ENCODE measurements at places on chromosomes 3 and 15. TPM values are rescaled to one million over a fixed set of nuclear protein-coding genes. Genes with fewer than 3 reads are reported as not detected.

The NEK10 gene
- 0.67 TPM for total RNA-seq

The MRPS11 gene
- total RNA-seq, result 54.9 TPM

The FSTL1 gene
- 1.1 TPM for total RNA-seq

The ETFA gene
- 87.6 TPM for total RNA-seq

The MAPKAPK3 gene
- 195 TPM for total RNA-seq

The FXR1 gene
- 140 TPM for total RNA-seq

The BRK1 gene
- total RNA-seq, result 105 TPM

The CFAP91 gene
- 0.94 TPM for total RNA-seq

The CPN2 gene
- not detected for total RNA-seq

The DUOXA2 gene
- total RNA-seq, result not detected

The GOLGA6A gene
- not detected for total RNA-seq

The RETNLB gene
- not detected for total RNA-seq

The CPLX3 gene
- 0.28 TPM for total RNA-seq

The RTP3 gene
- total RNA-seq, result not detected

The GHSR gene
- total RNA-seq, result not detected

The GP9 gene
- total RNA-seq, result not detected

The ZNF662 gene
- total RNA-seq, result 2.5 TPM

The CMTM8 gene
- total RNA-seq, result 2.7 TPM

The LRRC2 gene
- total RNA-seq, result 0.75 TPM

The NT5DC2 gene
- 28.7 TPM for total RNA-seq

The PLSCR5 gene
- not detected for total RNA-seq

The CACNA1D gene
- total RNA-seq, result not detected

The NEK11 gene
- 3.8 TPM for total RNA-seq

The TMEM108 gene
- total RNA-seq, result not detected

The CCR9 gene
- total RNA-seq, result 19.4 TPM

The PLCB2 gene
- 174 TPM for total RNA-seq

The SLC9C1 gene
- not detected for total RNA-seq

The ATRIP gene
- total RNA-seq, result 17.0 TPM

The ZPLD1 gene
- not detected for total RNA-seq

The EXD1 gene
- total RNA-seq, result not detected

The TGM5 gene
- total RNA-seq, result not detected

The SKOR1 gene
- 0.89 TPM for total RNA-seq

The RHOA gene
- 428 TPM for total RNA-seq

The CD96 gene
- 379 TPM for total RNA-seq

The SLC25A38 gene
- total RNA-seq, result 46.1 TPM

The FEZF2 gene
- total RNA-seq, result not detected

The NANOGP8 gene
- total RNA-seq, result not detected

The ERICH6 gene
- not detected for total RNA-seq

The NSMCE3 gene
- total RNA-seq, result 12.3 TPM

The FHIT gene
- total RNA-seq, result 5.8 TPM

The MYL3 gene
- total RNA-seq, result not detected

The IL16 gene
- 281 TPM for total RNA-seq

The UCN2 gene
- not detected for total RNA-seq

The NR2F2 gene
- not detected for total RNA-seq

The MASP1 gene
- total RNA-seq, result not detected

The SLC24A5 gene
- not detected for total RNA-seq

The CD86 gene
- 1.0 TPM for total RNA-seq

The LCTL gene
- not detected for total RNA-seq

The NR2E3 gene
- total RNA-seq, result not detected

The P2RY1 gene
- total RNA-seq, result 0.25 TPM

The SPTBN5 gene
- 1.6 TPM for total RNA-seq

The NRROS gene
- 16.2 TPM for total RNA-seq

The ITGA11 gene
- 0.61 TPM for total RNA-seq

The TAGLN3 gene
- not detected for total RNA-seq

The ADGRG7 gene
- total RNA-seq, result not detected

Data from activated naive CD8-positive, alpha-beta T cell treated with anti-CD3 and anti-CD28 coated beads, Interleukin-2, amount 10 ng/mL, durations not matched to agents 7 days and 5 days (primary cell).